CD4-positive, CD25-positive, alpha-beta regulatory T cell (primary cell): ENCODE measurements at places on chromosomes 6 and 20. TPM values are rescaled to one million over a fixed set of nuclear protein-coding genes. Genes with fewer than 3 reads are reported as not detected.

The SOX18 gene
- not detected for polyA plus RNA-seq

DNA sequence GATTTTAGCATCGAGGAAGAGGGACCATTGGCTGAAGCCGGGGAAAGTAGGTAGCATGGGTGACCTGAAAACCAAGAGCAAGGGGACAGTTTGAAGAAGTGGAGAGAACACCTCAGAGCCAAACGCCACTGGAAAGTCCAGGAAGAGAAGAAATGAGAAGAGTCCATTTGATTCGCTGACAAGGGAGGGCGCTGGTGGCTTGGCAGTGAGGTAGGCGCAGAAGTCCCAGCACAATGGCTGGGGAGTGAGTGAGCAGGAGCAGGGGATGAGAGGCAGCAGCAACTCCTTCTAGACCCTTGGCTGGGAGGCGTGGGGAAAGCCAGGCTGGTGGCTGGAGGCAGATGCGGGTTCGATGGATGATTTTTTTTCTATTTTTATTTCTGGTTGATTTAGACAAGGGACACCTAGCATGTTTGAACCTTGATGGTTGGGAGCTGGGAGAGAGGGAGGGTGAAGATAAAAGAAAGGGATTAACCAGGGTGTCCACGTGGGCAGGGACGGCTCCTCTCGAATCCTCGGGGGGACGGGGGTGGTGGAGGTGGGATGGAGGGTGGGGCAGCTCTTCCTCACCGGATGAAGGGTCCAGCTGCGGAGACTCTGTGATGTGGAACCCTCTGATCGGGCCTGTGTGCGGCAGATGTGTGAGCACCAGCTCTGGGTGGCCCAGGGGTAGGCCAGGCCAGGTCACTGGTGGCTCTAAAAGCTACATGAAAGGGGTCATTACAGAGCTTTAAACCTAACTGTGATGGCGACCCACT is 164.2 kb downstream of the NFATC2 start:
- DNase-seq, result no peak

The HS3ST5 gene
- not detected for polyA plus RNA-seq

The NRSN1 gene
- not detected for polyA plus RNA-seq

GRCh38 chr6:41694815-41695526 is 40.4 kb downstream of the TFEB start:
- no peak for DNase-seq

DNA sequence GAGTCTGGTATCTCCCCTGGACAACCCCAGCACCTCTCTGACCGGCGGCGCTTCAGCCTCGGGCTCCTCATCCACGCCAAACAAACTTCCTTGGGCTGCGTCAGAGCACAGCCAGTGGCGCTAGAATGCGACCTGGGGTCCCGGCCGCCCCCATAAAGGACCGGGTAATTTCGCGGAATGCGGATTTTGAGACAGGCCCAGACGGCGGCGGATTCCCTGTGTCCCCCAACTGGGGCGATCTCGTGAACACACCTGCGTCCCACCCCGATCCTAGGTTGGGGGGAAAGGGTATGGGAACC is 1.6 kb downstream of the FOXP4 start:
- DNase-seq, result no peak

DNA sequence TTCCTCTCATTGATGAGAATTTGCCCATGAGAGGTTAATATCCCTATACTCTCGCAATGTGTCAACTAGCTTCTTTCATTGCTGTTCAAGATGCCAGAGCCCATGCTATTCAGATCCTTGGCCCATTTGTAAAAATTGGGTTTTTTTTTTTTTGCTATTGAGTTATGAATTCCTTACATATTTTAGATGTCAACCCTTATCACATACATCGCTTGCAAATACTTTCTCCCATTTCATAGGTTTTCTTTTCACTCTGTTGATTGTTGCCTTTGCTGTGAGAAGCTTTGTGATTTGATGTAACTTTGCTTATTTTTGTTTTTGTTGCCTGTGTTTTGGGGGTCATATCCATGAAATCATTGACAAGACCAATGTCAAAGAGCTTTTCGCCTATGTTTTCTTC is 32.2 kb upstream of the IPCEF1 start:
- DNase-seq, result no peak

DNA sequence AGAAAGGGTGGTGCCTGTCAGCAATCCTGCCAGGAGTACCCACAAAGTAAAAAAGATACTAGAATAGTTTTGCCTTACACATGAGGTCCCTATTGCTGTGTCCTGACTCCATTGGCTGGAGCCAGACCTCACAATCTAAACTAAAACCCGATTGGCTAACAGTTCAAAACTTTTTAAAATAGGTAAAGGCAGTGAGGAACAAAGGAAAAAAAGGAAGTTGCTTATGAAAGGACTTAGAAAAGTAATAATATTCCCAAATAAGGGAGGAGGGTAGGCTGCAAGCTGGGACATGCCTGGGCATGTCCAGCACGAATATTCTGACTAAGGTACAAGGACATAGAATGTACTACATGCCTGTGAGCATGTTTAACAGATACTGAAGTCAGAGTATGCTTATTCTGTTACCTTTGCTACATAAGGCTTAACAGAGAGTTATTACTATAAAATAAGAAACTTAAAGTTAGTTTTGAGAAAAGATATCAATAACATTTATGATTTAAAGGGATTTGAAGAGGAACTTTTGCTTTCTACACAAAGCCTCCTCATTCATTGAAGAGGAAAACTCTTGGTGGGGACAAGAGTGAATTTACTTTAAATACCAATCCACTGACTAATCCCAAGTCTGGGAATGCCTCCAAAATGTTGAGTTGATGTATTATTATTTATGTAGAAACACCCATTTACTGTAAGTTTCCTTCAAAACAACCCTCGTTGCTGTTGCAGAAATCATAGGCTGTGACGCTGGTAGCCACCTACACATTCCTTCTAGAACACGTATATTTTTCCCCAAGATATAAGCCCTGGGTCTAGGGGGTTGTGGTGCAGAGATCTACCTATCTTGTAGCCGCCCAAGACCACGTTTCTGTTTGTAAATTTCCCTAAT is 8.2 kb upstream of the MTHFD1L start:
- no peak for DNase-seq

The CST3 gene
- polyA plus RNA-seq, result 0.73 TPM

- no peak for DNase-seq
Measured at GRCh38 chr20:2305029-2305428, 9.2 kb downstream of the TGM3 start.

- DNase-seq, result no peak
Measured at GRCh38 chr6:132084811-132085509, 133.8 kb upstream of the CCN2 start.

DNA sequence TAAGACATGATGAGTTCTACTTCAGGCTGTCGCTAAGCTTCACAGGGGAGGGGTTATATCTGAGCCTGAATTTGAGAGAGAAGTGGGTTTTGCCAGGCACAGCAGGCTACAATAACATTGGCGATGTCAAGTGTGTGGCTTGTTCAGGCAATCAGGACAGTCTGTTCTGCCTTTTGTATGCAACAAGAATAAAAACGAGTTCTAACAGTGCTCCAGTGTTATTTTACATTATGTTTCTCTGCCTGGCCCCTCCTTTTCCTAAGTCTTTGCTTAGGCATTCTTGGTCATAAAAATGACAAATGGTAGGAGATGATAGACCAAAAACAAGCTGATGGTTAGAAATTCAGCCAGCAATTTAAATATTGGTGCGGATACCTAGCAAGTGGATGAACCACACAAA is 26.8 kb downstream of the PAQR8 start:
- no peak for DNase-seq

The MARCKS gene
- not detected for polyA plus RNA-seq

GRCh38 chr6:53432318-53433161 is 83.8 kb upstream of the ELOVL5 start:
- no peak for DNase-seq

GRCh38 chr6:170160031-170160627 is 130.7 kb downstream of the DLL1 start:
- DNase-seq, result no peak

- DNase-seq, result no peak
Measured at GRCh38 chr6:148565930-148566663, 180.7 kb upstream of the UST start.

GRCh38 chr6:159874435-159874834 is 16.4 kb upstream of the MAS1 start:
- no peak for DNase-seq

DNA sequence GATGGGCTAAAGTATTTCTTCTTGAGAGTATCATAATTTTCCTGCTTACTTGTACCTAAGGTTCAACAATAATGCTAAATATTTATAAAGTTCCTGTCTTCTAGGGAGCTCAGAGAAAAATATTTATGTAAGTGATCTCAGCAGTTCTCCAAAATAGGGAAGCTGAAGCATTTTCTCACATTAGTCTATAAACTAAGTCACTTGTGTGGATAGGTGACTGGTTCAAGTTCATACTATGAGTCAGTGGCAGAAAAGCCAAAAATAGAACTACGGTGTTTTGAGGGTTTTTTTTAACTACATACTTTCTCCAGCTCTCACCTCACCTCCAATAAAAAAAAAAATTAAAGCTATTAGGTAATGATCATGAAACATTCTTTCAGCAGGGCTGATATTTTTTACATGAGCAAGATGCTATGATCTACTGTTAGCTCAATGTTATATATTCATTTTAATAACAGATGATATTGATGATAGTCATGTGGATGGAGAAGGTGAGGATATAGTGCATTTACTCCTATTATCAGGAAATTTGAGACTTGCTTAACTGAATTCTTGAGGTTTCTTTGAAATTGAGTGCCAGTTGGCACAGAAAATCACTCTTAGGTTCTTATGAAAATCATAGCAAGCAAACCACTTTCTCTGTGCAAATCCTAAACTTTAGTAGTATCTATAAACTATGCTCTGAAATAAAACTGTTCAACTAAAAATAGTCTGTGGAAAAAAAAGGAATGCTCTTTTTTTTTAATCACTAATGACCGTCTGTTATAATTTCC is 4.1 kb upstream of the MOXD1 start:
- no peak for DNase-seq

- DNase-seq, result peak; percentile 60
Measured at GRCh38 chr20:25865715-25866656, 169.3 kb upstream of the ZNF337 start.

The GZF1 gene
- polyA plus RNA-seq, result 4.1 TPM
